ENCODE measurements at places on chromosomes 5 and 9.
A peak's percentile ranks its signal among the peaks of the same experiment; 100 is the strongest.

DNA sequence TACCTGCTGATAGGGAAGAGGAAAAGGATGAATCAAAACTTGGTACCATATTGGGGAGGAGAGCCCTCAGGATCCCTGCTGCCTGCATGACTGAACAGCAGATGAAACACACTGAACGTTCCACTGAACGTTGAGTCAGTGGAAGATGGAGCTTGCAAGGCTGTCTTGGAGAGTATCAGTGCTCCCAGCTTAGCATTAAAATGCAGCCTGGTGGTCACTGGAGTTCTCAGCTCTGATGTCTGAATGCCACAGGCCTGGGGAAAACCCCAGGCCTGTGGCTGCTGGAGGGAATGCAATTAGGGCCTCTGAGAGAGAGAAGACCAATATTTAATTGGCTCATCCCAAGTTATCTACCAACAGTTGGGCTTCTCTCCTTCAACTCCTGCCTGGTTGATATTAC, 54.5 kb downstream of the PDE4D start:
- DNase-seq = no peak

GRCh38 chr9:134324359-134325095, 1.7 kb upstream of the RXRA start:
- peak; percentile 74 for DNase-seq

GRCh38 chr5:134584662-134585061, 48.0 kb downstream of the SAR1B start:
- no peak for DNase-seq

DNA sequence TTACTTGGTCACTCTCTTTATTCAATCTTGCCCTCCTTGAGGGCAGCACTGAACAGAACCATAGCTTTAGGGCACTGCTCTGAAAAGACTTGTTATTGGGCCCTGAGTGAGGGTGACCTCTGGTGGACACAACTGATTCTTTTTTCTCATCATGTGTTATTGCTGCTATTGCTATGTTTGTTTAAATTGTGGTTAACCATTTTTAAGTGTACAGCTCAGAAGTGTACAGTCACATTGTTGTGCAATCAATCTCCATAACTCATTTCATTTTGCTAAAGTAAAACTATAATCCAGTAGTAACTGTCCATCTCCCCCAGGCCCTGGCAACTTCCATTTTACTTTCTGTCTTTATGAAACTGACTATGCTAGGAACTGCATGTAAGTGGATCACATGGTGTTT, 351.1 kb upstream of the RIOK2 start:
- peak; percentile 94 for DNase-seq

GRCh38 chr5:97838214-97838613, 655.2 kb upstream of the RIOK2 start:
- DNase-seq = peak; percentile 97

- no peak for DNase-seq
Observed at GRCh38 chr5:124941051-124942049, 194.9 kb upstream of the ZNF608 start.

GRCh38 chr9:131839281-131840084, 99.6 kb upstream of the RAPGEF1 start:
- peak; percentile 87 for DNase-seq

- no peak for DNase-seq
Observed at GRCh38 chr5:179796877-179797608, 3.3 kb downstream of the LTC4S start.

DNA sequence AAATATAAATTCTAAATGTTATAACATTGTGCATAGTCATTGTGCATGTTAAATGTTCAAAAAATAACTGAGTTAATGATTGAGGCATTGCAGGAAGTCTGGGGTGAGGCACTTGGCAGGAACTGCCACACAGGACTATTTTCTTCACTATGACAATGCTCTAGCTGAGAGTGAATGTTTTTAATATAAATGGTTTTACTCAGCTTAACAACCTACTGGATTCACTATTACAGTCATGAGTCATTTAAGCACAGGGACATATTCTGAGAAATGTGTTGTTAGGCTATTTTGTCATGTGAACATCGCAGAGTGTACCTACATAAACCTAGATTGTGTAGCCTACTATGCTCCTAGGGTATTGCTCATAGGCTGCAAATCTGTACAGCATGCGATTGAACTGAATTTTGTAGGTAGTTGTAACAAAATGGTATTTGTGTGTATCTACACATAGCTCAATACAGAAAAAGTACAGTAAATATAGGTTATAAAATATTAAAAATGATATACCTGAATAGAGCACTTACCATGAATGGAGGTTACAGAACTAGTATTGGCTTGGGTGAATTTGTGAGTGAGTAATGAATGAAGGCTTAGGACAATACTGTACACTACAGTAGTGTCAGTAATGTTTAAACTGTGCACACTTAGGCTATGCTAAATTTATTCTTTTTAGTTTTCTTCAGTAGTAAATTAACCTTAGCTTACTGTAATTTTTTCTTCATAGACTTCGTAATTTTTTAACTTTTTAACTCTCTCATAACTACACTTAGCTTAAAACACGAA, 346.1 kb upstream of the PTGER4 start:
- peak; percentile 75 for DNase-seq

GRCh38 chr9:110958847-110959246, 79.4 kb downstream of the LPAR1 start:
- no peak for DNase-seq

DNA sequence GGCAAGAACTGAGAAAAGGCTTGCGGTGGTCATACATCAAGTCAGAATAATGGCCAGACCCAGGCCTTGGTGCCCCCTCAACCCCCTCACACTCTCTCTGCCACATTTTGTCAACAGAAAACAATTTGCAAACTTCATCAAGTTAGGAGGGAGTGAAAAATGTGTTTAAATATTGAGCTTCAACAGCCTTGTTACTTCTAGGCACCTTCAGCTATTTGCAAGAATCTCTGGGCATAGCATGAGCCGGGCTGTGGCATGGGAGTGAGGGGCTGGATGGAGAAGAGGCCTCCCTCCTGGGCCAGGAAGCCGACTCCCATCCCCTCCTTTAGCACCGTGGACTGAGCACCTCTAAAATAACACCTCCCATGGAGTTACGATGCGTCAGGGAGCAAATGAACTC, 52.2 kb upstream of the GRHPR start:
- no peak for DNase-seq

Measured in ELR (cell line).